NCI-H187 (cell line): ENCODE measurements at places on chromosomes 2 and 18.

DNA sequence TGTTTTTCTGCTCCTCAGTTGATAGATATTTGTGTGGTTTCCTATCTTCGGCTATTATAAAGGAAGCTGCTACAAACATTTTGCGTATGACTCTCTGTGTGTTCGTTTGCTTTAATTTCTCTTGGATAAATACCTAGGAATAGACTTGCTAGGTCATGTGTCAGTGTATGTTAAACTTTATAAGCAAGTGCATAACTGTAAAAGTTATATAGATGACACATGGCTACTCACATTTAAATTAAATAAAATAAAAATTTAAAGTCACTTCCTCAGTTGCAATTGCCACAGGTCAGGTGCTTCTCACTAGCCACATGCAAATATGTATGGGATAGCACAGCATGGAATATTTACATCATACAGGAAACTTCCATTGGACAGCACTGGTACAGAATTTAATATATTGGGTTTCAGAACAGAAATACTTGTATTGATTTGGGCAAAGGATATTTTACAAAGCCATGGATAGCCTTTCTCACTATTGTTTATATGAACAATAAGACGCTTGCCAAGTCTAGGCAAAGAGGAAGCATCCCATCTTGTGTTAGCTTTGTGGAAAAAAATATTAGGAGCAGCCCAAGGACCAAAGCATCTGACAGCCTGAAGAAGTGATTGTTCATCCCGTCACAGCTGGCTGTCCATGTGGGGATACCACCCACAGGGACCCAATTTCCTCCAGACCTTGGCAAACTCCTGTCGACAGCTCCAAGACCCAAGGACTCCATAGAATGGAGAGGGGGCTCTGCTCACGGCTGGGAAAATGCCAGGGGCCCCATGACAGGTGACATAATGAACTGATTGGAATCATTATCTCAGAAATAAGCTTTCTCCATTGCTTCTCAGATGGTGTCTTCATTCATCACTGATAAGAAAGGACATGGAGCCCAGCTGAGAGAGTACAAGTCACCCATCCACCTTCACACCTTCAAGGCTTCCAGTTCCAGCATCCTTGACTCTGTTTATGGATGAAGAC lies 196.7 kb downstream of the SH3BP4 start:
- no peak for DNase-seq

- DNase-seq: no peak
Observed at GRCh38 chr2:96233880-96234316, 25.3 kb upstream of the STARD7 start.

- peak; percentile 47 for DNase-seq
Observed at GRCh38 chr2:85678794-85679672, 11.0 kb upstream of the SFTPB start.

GRCh38 chr2:62663411-62663810 lies 42.1 kb upstream of the EHBP1 start:
- DNase-seq: no peak

DNA sequence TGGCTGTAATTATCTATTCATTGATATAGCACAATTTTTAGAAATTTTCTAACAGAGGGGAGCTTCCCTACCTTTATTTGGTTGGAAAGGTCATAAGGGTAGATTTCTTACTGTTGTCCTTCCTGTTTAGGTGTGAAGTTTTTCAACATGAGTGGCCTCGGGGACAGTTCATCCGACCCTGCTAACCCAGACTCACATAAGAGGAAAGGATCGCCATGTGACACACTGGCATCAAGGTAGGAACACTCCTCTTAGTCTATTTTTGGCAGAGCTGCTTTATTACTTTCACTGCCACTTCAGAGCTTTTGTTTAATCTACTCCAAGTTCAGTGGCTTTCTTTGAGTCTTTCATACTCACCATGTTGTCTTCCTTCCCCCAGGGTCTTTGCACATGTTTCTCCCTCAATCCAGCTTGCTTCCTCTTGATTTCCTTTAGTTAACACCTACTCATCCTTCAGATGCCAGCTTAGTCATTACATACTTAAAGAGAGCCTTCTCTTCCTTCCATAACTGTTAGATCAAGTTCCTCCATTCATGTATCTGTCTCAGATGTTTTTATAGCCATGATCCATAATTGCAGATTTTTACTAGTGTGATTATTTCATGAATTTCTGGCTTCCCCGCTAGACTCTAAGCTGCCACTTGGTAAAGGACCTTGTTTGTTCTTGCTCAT lies 134.5 kb downstream of the PTRHD1 start:
- DNase-seq: no peak
